ENCODE measurements at places on chromosomes 7 and 10.

GRCh38 chr10:4255751-4256150, 470.7 kb upstream of the KLF6 start:
- no peak for DNase-seq

GRCh38 chr7:122885583-122886356, 490 bp downstream of the CADPS2 start:
- DNase-seq, result no peak

DNA sequence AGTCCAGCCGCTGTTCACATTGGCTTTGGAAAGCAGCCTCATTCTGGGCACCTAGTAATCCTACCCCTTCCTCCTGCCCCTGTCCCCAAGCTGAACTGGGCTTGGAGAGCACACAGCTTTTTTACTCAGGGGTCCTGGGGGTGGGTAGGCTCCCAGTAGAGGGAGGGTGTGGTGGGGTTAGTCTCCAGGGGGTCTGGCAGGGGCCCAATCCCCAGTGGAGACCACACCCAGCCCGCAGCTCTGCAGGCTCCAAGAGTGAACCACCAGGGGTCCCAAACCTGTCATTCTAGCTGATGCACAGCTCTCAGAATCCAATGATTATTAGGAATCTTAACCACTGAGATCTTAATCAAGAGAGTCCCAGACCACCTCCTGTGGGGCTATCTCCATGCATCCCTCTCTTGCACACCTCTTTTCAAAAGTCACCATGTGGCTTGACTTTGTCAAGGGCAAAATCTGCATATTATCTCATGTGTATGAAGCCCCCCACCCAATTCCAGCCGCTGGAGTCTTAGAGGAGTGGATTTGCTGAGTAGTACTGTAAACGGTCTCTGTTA, 2.7 kb downstream of the HOXA11 start:
- no peak for DNase-seq

- DNase-seq, result no peak
Measured at GRCh38 chr10:3426190-3426845, 253.7 kb upstream of the PITRM1 start.

DNA sequence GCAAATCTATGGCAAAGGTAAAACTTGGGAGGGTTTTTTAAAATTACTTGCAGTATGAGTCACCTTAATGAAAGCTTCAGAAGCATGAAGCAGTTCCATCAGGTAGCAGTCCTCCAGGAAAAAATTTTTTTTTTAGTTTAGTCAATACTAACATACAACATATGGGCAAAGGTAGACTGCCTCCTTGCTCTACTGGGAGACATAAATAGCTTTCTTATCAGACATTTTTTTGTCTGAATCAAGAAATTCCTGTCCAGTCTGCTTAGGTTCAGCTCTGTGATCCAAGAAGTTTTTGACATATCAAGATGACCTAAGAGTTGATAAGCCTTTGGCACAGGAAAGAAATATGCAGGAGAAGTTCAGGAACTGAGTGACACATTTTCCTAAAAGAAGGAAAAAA, 171.5 kb upstream of the TCF7L2 start:
- DNase-seq, result no peak

- no peak for DNase-seq
Measured at GRCh38 chr10:99682752-99683151, 23.4 kb downstream of the ENTPD7 start.
